Kasumi-1 (cell line): ENCODE measurements at places on chromosomes 5 and 9.

- no peak for DNase-seq
These were observed 1.7 kb downstream of the RXFP3 start for GRCh38 chr5:33937707-33938506.

DNA sequence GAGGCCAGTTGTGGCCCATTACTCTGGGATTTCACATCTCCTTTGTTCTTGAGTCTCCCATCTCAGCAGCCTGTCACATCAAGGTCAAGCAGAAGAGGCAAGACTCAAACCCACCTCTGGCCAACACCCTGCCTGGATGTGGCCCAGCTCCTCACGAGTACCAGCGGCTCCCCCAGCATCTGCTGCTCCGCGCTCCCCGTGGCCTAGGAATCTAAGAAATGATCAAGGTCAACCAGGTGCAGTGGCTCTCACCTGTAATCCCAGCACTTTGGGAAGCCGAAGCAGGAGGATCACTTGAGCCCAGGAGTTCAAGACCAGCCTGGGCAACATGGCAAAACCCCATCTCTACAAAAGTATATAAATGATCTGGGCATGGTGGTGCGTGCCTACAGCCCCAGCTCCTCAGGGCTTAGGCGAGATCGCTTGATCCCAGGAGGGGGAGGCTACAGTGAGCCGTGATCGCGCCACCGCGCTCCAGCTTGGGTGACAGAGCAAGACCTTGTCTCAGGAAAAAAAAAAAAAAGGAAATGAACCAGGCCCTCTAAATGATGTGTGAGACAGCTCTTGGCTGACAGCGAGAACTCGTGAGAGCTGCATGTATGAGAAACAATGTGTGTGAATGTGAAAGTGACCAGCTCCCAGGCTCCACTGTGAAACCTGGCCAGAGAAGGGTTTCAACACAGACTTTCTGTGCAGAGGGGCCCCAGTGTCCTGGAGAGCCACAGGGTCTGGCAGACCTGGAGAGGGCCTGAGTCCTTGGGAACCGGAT is 61.6 kb upstream of the ANGPTL2 start:
- no peak for DNase-seq

GRCh38 chr9:100167915-100168654 is 69.0 kb downstream of the INVS start:
- no peak for DNase-seq

DNA sequence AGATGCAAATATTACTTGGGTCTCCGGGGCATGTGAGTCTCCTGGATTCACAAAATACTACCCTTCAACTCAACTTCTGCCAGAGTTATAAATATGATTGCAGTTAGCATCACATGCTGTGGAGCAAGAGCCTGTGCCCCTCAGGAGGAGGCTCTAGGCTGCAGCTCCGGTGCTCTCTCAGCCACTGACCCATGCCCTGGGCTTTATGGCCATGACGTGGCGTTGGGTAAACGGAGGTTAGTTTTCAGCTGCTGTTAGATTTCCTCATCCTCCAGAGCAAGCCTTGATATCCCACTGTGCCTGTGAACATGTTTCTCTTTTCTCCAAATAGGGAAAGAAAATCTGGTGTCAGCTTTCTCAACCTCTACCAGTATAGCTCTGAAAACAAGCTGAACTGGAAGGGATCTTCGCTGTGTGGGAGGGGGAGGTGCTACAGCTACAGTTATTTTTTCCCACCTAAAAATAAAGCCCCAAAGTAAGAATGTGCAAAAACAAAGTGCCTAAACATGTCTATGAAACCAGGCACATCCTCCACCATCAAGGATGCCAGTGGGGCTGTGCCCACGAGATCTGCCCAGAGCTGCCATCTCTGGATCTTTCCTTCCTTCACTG is 124.4 kb upstream of the GPR151 start:
- no peak for DNase-seq

DNA sequence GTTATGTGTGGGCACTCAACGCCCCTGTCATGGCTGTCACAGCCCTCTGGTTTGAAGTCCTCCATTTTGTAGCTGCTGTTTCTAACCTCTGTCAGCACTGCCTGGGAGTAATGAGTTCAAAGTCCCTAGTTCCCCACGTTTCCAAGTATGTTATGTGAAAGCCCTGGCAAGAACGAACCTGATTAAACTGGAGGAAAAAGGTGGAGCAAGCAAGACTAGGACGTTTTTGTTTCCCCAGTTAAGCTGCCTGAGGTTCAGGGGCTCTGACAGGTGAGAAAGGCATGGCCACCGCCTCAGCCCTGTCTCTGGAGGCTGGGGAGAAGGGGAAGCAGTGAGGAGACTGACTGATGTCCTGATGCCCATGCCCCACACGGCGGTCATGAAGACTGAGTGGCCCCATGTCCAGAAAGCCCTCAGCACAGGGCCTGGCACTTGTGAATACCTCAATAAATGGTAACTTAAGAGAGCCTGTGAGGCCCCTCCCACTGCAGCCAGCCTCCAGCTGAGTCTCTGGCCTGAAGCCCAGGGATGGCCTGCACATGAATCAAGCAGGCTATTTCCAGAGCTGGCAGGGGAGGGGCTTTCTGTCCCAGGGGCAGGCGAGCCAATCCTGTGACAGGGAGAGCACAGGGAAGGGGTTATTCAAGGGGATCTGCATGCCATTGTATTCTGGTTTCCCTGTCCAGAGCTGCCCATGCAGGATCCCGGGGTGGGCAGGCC is 61.8 kb downstream of the PFDN1 start:
- DNase-seq = no peak

- DNase-seq = no peak
These were observed 1640.2 kb upstream of the WWC1 start for GRCh38 chr5:166651234-166651633.

- no peak for DNase-seq
These were observed 46.2 kb downstream of the IL31RA start for GRCh38 chr5:55897206-55897894.

DNA sequence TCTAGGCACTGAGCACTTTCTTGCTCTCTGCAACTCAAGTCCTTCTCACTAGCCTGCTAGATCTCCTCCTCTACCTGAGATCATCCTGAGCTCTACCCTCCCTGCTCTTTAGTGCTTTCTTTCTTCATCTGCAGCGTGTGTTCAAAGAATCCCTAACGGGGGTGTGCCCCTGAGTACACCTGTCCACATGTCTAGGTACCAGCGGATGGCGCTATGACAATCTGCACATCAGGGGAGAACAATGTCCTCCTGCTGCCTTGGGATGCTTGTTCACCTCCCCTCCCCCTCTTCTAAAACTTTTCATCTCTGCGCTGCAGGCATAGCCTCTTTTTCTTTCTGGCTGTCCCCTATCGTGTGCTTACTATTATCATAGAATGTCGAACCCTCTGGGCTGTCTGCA is 42.7 kb downstream of the PTPN3 start:
- DNase-seq = no peak

DNA sequence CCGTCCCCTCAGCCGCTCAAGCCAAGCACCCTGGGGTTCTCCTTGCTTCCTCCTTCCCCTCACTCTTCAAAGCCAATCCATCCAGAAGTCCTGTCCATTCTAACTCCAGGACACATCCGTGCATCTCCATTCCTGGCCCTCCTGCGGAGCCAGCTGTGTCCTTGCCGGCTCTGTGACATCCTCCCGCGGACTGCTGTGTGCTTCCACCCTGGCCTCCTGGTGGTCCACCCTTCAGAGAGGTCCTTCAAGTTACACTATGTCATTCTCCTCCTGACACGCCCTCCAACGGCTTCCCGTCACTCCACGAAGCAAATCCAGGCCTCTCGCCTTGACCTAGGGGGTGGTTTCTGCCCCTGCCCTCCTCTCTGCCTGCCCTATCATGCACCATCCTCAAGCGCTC is 13.0 kb upstream of the SCGB3A1 start:
- DNase-seq = no peak

GRCh38 chr5:93401634-93402213 is 179.3 kb downstream of the NR2F1-AS1 start:
- DNase-seq = no peak

DNA sequence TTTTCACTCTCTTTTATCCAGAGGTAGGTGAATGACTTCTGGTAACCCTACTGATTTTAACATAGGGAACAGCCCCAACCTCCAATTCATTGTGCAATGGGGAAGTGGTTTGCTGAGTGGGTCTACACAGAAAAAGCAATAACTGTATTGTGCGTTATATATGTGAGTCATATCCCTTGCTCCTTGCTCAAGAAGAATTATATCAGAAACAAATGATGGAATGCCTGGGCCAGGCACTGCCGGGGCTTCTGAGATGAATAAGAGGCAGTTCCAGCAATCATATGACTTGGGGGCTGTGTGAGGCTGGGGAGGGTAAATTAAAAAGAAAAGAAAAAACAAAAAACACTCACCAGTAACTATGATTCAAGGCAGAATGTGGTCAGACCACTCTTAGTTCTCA is 79.2 kb upstream of the ABCA1 start:
- peak; percentile 89 for DNase-seq

- no peak for DNase-seq
These were observed 3.0 kb upstream of the ERGIC1 start for GRCh38 chr5:172830876-172831662.

DNA sequence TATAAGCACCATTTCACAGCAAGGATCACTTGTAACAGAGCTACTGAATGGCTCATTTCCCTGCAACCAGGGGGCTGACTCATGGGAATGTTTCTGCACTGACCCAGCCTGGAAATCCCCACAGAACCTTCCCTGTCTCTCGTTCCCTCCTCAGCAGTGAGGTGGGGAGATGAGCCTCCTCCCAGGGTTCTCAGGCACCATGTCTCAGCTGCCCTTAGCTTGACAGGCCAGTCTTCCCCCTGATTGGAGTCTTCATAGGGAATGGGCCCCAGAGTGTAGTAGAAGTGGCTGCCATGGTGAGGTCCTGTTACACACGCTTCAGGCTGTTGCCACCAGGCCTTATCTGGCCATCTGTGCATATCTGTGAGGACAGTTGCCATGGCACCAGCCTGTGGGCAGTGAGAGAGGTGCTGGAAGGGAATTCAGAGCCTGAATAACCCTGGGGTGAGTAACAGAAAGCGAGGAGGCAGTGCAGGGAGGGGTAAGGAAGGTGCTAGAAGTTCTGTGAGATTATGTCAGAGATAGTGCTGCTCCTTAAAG is 324.4 kb downstream of the ENC1 start:
- DNase-seq = no peak

DNA sequence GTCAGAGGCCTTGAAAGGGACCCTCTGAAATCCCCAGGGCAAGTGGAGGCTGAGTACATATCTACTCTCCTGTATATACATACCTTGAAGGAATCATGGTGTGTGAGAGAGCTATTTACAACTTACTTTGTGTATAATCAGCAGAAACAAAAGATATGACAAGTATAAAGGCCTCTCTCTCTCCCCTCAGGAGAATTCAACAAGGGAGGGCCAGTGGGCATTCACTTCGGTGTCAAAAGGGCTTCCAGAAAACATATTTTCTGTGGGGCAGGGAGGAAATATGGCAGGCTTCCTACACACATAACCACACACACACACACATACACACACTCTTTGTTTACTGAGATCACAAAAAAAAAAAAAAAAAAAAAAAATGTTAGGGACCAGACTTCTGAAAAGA is 181.7 kb downstream of the BNC2 start:
- DNase-seq = no peak

- DNase-seq = no peak
These were observed 15.3 kb upstream of the AJM1 start for GRCh38 chr9:136826703-136827582.

DNA sequence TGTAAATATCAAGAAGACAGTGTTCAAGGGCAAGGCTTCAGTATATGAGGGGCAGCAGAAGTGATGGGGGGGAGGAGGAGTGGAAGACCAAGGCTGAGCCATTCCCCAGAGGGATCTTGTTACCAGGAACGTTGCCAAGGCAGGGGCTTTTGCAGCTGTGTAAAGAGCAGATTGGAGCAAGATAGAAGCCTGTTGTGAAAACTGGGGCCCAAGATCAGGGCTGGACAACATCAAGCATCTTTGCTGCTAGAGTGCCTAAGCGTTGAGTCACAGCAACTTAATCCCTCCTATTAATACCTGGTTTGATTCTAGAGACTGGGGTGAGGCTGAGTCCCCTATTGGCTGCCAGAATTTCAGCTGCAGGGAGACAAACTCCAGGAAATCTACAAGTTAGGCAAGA is 18.4 kb upstream of the ERCC6L2 start:
- DNase-seq = no peak

DNA sequence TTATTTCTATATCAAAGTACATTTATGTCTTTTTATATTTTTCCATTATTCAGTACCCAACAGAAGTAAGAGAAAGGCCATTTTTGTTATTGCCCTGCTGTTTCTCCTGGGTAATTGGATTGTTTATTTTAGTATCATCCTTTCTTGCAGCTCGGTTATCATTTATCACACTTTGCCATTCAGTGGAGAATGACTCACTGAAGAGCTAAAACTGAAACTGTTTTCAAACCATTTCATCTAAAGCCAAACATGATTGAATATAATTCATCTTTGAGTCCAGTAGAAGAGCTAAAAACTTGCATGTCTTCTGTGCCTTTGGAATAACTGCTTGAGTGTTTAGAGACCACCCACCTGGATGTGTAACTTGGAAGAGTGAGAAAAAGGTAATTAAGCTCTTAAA is 139.5 kb upstream of the PRDM9 start:
- DNase-seq = no peak

DNA sequence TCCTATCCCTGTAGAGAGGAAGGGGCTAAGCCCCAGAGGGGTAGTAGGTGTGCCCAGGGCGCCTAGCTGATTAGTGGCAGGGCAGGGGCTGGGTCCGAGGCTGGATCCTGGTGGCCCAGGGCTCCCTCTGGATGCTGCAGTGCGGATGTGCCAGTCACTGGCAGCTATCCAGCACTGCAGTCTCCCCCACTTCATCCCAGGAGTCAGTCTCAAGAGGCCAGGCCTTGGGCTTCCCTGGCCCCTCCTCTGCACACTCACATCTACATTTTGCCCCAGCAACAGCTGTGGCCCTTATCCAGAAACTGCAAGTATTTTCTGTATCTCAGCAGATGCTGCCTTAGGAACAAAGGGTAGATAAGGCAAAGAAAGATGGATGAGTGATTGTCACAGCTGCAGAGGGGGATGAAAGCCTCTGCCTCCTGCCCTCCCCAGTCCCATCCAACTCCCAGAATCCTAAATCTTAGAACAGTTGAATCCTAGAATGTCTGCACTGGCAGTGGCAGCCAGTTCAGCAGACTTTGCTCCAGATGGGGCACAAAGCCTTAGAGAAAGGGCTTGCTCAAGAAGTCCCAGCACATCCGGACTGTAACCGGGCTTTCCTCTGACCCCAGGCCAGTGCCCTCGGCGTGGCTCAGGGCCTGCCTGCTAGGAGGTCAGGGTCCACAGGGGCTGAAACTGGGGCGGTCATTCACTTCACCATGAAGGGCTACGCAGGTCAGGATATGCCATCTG is 1.6 kb downstream of the ANXA6 start:
- DNase-seq = peak; percentile 66

- DNase-seq = no peak
These were observed 46.9 kb upstream of the GAS1 start for GRCh38 chr9:86994231-86994630.

- DNase-seq = no peak
These were observed 97.5 kb downstream of the INIP start for GRCh38 chr9:112620388-112620787.
